NCI-H345 (cell line): ENCODE measurements at places on chromosomes 5 and 9.
A peak's percentile ranks its signal among the peaks of the same experiment; 100 is the strongest.

- no peak for DNase-seq
Observed at GRCh38 chr5:15914638-15915037, 265.0 kb downstream of the MARCHF11 start.

DNA sequence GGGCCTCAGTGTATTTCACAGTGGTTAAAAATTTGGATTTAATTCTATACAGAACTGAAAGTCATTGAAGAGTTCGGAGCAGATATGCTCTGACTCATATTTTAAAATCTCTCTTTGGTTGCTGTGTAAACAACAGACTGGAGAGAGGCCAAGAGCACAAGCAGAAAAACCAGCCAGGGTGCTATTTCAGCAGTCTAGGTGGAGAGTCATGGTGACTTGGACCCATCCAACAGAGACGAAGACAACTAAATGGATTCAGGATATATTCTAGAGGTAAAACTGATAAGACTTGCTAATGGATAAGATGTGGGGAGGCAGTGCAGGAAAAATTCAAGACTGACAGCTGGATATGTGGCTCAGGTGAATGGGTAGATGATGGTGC, 168.9 kb downstream of the MAPKAP1 start:
- peak; percentile 84 for DNase-seq

DNA sequence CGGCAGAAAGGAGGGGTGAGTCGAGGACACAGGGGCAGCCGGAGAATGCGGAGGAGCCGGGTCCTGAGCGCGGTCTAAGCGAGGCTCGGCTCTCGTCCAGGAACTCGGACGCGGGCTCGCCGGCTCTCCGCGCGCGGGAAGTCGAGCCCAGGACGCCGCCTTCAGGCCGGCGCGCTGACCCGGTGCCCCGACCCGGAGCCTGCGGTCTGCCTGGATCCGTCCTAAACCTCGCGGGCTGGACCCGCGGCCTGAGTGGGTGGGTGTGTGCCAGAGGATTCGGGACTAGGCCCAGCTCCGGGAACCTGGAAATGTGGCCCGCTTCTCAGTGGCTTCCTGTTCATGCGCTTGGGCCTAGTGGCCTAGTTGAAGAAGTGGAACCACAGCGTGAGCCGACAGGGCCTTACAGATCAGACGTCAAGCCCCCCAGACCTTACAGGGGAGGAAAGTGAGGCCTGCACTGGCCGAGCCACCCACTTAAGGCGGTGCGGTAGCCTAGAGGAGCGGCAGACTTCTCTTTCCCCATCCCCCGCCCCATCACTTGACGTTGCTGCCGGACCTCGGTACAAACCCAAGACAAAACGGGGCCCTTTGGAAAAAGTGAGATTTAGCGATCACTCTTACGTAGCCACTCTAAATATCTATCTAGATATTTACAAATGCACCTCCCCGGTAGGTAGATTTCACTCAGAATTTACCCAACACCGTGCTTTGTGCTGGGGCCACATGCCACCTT, 1.2 kb downstream of the CDKN2B-AS1 start:
- DNase-seq = peak; percentile 55

- DNase-seq = no peak
Observed at GRCh38 chr9:124238546-124239140, 19.1 kb upstream of the NEK6 start.

GRCh38 chr9:114694719-114695269, 12.8 kb upstream of the TEX48 start:
- DNase-seq = no peak

DNA sequence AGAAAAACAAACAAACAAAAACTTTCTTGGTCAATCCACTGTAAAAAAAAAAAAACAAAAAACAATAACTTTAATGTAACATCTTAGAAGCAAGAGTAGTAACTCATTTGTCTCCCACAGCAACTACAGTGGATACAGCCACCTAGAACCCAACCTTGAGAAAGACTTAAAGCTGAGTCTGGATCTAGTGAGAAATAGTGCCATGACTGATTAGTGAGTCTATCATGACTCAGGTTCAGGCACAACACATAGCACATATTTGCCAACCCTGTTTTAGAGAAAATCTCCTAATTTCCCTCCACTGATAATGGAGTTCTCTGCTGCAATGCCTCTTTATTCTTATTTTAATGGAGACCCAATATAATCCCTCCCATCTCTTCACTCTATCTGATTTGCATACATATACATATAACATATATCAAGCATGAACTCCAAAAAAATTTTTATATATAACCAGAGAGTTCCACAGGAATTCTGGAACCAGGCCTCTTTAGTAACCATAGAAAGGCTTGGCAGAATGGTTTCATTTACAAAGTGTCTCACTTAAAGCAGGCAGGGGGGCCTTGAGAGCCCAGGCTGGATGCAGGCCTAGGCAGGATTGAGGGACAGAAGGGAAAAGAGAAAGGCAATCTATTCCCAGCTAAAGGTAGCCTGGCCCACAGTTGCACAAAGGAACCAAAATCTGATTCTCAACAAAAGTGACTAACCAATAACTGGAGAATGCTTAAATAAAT, 11.9 kb upstream of the NR4A3 start:
- no peak for DNase-seq
